Gastroesophageal sphincter (tissue), 4 donors: ENCODE measurements at places on chromosomes 13 and 19.

DNA sequence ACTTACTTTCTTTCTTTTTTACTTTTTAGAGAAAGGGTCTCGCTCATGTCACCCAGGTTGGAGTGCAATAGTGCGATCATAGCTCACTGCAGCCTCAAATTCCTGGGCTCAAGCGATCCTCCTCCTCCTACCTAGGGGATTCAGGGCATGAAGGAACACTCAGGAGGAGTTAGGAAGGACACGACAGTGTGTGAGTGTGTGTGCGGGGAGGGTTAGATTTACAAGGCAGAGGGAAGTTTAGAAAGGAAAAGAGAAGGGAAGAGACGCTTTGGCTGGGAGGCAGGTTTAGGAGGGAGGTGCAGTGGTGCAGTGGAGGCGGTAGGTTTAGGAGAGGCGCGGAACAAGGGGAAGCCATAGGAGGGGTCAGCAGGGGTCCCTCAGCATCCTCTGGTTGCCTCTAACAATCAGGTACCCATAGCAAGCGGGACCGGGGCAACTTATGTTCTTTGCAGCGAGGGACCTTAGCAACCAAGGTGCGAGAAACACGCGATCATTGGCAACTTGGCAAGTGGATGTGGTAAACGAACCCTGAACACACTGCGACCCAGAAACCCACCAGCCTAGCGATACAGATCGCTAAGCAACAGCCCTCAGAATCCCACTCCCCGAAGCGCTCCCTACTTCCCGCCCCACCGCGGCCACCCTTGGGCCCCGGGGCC lies 501 bp downstream of the SIRT2 start:
- no peak for ATAC-seq

GRCh38 chr13:94613051-94613450 lies 11.4 kb downstream of the GPR180 start:
- no peak for ATAC-seq

DNA sequence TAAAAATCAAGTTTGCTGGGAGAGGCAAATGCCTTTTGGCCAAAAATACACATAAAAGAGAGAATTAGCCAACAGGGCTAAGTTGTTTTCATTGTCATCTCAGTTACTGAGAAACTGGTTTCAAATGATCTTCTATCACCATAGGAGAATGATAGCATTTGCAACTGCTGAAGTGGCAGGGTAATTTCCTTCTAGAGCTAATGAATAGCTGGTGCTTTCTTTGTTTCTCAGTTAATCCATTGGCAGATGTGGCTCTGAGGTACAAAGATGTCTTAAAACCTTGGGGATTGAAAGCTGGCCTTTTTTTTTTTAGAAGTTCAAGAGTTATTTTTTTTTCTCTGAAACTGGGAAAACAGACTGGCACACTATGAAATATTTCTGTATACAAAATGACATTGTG lies 332.7 kb upstream of the KLF12 start:
- ATAC-seq, result no peak

DNA sequence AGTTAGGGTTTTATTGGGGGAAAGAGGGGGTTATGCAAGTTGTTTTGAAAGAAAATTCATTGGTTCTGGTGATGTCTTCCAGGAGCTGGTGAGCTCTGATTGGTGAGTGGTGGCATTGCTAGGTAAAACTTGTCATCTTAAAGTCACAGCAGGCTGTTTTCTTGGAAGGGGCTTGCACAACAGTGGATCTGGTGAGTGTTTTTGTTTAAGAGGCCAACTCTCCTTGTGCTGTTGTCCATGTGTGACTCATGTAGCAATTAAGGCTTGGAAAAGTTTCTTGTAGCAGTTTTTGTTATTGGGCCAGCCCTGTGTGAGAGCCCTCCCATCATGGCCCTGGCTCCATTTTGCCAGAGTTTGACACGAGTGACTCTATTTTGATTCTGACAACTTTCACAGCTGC lies 109.4 kb downstream of the RFC3 start:
- ATAC-seq, result peak; percentile 77

- ATAC-seq, result no peak
These were observed 781 bp downstream of the QPCTL start for GRCh38 chr19:45693106-45693788.

GRCh38 chr13:40648040-40648439 lies 18.4 kb downstream of the FOXO1 start:
- no peak for ATAC-seq

GRCh38 chr19:51959791-51960190 lies 26.8 kb downstream of the ZNF350 start:
- no peak for ATAC-seq
